ENCODE measurements at places on chromosomes 3 and 15.
A peak's percentile ranks its signal among the peaks of the same experiment; 100 is the strongest.

DNA sequence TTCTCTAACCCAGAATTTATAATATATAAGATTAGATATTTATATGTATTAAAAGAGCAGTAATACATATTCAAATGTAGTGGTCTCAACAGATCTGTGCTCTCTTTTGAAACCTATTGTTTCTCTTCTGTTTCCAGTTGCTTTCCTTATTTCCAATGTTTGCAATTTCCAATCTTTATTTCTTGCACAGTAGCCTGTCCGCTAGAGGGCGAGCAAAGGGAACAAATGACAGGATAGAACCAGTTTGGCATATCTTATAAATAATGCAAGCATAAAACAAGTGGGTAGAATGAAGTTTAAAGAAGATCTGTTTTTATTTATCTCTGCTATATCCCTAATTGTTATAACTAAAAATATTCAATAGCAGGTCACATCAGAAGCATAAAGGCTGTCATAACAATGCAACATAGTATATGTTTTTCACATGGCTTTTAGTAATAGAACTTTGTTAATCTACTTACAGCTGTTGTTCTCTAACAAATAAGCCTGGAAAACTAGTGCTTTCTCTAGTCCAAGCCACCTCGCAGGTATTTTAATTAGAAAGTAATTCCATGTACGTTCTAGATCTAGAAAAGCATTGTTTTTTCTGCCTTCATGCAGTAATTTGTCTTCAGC, 15.1 kb upstream of the TCAIM start:
- peak; percentile 42 for DNase-seq

DNA sequence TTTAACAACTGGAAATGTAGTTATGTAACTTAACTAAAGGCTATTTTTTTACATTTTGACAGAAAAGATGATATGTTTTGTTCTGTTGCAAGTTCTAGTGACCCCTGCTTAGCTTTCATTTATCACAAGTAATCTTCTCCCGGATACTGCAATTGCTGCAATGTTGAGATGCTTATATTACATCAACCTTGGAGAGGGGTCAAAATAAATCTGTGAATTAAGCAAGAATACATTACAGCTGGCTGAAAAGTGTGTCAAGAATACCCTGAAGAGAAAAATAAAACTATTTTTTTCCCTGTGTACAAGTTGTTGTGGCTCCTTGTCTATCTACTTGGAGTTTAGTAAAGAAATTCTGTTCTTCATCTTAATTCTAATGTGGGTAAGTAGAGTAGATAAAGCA, 232.1 kb upstream of the GOLIM4 start:
- no peak for DNase-seq

DNA sequence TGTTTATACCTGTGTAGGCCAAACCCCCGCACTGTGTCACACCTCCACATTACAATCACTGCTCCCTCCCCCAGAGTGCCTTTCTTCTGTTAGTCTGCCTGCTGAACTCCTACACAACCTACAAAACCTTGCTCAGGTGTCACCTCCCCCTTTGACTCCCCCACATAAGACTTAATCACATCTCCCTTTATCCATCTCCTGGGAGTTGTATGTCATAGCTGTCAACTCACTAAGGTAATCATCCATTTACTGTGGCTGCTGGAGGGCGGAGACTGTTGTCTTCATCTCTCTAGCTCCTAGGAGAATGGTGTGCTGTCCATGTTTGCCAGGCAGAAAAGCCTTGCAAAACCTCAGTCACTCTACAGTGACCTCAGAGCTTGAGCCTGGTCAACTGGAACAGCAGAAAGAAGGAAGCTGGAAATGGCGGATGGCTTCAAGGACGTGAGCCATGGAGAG, 43.8 kb downstream of the ZNF710 start:
- DNase-seq: no peak

DNA sequence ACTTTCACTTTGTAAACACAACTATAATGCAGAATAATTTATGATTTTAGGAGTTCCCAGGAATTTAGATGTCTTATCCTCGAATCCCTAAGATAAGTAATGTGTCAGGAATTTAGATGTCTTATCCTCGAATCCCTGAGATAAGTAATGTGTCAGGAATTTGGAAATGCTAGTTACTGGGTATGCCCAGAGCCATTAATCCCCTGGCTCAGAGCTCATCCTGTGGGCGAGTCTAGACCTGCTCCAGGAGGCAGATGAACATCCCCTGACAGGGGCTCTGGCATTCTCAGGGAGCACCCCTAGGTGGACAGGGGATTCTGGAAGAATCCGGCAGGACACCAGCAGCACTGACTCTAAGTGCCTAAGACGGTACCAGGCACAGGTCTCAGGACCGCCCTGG, 163.3 kb downstream of the ARRDC4 start:
- no peak for DNase-seq

DNA sequence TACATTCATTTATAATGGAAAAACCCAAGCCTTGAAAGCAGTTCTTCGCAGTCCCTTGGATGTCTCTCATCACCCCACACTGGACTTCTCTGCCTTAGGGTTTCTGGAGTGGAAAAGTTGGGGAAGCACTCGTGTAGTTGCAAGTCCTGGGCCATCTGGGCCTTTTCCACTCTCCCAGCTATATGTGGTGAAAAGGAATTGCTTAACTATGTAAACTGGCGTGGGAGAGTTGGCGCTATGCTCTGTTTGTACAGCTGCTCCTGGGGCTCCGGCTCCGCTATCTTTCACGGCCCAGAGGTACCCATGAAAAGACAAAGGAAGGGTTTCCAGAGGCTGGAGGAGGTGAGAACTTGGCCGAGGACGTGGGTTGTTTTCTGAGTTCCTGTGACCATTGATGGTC, 81.1 kb upstream of the MYZAP start:
- DNase-seq: no peak

DNA sequence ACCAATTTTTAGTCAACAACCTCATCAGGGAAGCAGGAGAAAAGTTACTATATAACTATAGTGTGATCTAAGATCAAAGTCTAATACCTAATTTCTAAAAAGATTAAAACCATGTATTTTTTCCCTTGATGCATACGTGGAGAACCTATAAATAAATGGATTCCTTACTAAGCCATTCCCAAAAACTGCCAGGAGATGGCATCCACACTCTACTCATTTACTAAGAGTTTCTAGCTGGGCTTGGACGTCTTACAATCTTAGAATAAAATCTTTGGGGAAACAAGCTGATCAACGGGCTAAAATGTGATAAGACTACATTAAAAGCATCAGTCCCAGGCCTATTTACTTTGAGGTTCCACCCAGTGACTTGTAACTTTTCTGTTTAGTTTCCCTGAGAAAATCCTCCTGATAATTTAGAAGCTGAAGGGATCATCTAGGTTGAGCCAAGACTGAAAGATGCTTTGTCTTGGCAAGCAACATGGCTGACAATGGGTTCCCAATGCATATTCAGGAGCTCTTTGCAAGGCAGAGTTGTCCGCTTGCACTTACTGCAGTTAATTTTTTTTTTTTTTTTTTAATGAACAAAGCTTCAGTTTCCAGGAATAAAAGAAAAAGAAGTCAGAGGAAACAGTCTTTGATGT, 85.5 kb upstream of the FGF12 start:
- DNase-seq: no peak
